Dermis microvascular lymphatic vessel endothelial cell (primary cell): ENCODE measurements at places on chromosomes 12 and 14. TPM values are rescaled to one million over a fixed set of nuclear protein-coding genes. Genes with fewer than 3 reads are reported as not detected.

FZD10 gene
- total RNA-seq: 5.9 and 6.4 TPM in 2 replicates

SIRT4 gene
- 1.5 and 1.8 TPM in 2 replicates for total RNA-seq

GLS2 gene
- 0.13 TPM in 2 replicates for total RNA-seq

SLC38A4 gene
- total RNA-seq: 2.3 and 3.2 TPM in 2 replicates

RNASE1 gene
- 7.1 and 8.0 TPM in 2 replicates for total RNA-seq

SERPINA5 gene
- 0.26 and 0.38 TPM in 2 replicates for total RNA-seq

SCFD1 gene
- 42.2 TPM in 2 replicates for total RNA-seq

- DNase-seq: peak; percentile 30
These were observed 31.2 kb downstream of the TC2N start for GRCh38 chr14:91835920-91836843.

- no peak for DNase-seq
These were observed 35.1 kb upstream of the RPL10L start for GRCh38 chr14:46686652-46687051.

GRCh38 chr14:104445832-104446381 lies 133.7 kb upstream of the C14orf180 start:
- no peak for DNase-seq

DNA sequence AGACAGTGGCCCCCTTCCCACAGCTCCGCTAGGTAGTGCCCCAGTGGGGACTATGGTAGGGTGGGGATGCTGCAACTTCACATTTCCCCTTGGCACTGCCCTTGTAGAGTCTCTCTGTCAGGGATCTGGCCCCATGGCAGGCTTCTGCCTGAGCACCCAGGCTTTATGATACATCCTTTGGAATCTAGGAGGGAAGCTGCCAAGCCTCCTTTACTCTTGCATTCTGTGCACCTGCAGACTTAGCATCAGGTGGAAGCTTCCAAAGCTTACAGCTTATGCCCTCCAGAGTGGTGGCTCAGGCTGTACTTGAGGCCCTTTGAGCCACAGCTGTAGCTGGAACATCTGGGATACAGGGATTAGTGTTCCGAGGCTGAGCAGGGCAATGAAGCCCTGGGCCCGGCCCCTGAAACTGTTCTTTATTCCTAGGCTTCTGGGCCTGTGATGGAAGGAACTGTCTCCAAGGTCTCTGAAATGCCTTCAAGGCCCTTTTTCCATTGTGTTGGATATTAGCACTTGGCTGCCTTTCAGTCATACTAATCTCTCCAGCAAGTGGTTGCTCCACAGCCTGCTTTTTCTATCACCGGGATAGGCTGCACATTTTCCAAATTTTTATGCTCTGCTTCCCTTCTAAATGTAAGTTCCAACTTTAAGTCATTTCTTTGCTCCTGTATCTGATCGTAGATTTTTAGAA lies 22.2 kb upstream of the OR6J1 start:
- no peak for DNase-seq

DNA sequence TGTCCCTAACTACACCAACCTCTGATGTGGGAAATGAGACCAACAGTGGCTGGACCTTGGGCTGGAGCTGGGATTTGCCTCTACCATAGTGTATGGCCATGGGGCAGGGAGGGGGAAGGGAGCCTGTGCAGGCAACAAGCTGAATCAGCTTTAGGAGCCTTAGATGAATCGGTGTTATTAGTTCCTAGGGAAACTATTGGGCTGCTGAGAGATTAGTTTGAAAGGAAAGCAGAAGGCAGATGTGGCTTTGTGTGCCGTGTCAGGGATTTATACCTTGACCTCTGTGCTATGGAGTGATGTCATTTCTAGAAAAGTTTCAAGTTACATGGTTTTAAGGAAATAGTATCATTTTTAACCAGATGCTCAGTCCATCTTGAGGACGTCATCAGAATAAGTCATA lies 19.5 kb upstream of the GAS2L3 start:
- DNase-seq: peak; percentile 17

DNA sequence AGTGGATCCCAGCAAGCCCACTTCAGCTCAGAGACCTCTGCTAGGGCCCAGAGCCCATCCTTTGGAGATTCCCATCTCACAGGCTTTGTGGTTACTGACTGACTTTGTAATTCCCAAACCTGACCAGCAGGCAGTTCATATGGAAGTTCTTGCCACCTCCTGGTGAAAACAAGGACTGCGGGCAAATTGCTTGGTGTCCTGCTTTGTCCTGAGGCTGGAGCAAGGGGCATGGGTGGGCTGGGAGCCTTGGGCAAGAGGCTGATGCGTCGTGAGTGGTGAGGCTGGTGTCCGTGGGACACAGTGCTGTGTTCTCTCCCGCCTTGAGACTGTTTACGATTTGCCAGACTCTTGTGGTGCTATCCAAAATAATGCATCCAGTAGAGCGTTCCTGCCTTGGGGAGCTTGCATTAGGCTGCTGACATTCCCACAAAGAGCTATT lies 91.0 kb downstream of the LRRC74A start:
- DNase-seq: peak; percentile 69

GRCh38 chr12:39441963-39442830 lies 723 bp downstream of the KIF21A start:
- peak; percentile 30 for DNase-seq

- no peak for DNase-seq
These were observed 19.8 kb downstream of the ACAD10 start for GRCh38 chr12:111705672-111706071.

DNA sequence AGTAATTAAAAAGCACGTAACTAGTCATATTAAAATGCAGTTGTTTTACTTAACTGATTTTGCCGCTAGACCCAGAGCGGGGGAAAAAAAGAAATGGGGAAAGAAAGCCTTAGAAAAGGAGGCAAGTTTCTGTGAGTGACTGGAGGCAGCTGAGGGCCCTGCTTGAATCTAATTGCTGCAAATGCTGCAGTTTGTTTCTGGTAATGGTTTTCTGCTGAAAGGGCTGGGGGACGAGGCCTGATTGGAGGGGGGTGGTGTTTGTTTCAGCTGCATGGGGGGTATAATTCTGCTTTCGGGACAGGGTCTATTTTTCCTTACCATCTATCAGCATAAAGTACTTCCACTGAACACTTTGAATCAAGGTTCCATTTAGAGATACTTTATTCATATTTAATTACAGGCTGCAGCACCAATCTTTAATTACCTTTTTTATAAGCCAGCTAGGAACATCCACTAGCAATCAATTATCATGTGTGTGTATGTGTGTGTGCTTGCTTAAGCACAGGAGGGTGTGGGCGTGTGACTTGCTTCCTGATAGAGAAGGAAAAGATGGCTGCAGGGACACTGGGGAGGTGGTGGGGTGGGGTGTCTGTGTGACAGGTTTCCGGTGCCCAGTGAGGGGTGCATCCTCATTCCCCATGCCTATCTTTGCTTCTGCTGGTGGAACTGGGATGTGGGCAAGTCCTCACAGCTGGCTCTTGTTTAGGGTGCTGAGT lies 83.4 kb downstream of the ADCK1 start:
- DNase-seq: no peak

DNA sequence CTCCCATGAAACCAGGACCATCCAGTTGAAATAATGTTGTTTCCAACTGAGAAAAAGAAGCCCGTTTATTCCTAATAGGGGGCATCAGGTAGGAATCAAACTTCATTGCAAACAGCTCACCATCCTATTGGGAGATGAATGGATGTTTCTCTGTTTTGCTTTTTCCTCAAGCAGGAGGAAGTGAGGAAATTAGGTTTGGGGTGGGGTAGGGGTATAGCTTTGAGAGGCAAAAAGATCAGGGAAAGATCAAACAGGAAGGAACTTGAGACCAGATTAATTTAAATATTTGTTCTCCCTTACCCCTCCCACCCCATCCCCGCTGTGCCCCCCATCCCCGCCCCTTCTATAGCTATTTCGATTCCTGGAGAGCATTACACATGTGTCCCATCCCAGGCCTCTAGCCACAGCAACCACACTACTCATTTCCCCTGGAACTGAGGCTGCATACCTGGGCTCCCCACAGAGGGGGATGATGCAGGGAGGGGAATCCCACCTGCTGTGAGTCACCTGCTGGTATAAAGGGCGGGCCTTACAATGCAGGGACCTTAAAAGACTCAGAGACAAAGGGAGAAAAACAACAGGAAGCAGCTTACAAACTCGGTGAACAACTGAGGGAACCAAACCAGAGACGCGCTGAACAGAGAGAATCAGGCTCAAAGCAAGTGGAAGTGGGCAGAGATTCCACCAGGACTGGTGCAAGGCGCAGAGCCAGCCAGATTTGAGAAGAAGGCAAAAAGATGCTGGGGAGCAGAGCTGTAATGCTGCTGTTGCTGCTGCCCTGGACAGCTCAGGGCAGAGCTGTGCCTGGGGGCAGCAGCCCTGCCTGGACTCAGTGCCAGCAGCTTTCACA lies at the start of gene IL23A:
IL23A (plus strand) TSS at position 577 of the 850 bp plus-strand sequence; CDS start at position 738, 161 bp downstream.
- peak; percentile 69 for DNase-seq

DNA sequence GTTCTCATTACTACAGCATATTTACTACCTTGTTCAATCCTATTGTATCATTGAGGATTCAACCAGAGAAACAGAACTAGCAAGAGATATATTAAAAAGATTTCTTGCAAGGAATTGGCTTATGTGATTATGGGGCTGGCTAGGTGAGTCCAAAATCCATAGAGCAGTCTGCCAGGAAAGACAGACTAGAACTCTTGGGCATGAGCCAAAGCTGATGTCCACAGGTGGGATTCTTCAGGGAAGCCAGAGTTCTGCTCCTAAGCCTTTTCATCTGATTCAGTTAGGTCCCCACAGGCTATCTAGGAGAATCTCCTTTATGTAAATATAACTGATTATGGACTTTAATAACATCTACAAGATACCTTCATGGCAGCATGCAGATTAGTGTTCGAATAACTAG lies 26.0 kb downstream of the PELI2 start:
- DNase-seq: no peak

DNA sequence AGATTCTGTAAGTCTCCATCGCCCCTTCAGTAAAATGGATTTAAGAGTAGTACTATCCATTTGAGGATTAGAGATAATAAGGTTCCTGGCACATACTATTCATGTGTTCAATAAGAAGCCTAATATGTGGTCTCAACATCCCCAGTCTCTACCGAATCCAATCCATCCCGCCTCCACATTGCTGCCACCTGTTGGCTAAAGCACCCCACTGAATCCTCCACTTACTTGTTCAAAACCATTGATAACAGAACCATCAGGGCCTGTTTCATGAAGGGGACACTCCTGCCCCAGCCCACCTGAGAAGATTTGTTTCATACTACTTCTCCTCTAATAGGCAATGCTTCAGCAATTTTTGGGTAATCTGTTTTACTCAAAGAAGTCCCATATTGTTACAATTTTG lies 147.5 kb downstream of the SLC2A13 start:
- DNase-seq: no peak

DNA sequence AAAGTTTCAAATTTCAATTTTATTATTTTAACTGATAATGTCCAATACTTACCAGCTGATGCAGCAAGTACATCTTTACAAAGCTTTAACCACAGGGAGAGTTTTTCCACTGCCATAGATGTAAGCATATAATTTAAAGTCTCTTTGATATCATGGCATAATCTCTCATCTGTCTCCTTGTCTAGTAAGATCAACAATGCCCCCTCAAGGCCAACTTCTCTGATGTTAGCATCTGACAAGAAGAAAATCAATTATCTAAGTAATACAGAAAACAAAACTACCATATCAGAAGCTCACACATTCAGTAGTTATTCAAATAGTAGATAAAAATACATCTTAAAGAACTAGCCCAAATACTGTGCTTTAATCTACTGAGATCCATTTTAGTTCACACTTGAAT lies 94.2 kb downstream of the HEATR5A start:
- peak; percentile 60 for DNase-seq

DNA sequence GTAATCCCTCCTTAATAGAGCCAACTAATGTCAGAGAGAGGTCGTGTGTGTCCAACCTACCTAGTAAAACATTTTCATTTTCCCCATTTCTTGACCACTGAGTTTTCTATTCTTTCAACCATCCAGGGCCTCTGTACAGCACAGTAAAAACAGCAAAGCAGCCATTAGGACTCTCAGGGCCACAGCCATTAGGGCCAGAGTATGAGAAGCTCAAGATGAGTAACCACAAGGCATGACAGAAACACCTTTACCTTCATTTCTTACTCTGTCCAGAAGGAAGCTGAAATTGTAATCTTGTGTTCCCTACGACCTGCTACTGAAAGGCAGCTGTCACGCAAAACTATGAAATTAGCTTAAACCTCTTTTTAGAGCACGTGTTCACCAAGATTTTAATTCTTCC lies 2.3 kb downstream of the SPPL3 start:
- no peak for DNase-seq

DNA sequence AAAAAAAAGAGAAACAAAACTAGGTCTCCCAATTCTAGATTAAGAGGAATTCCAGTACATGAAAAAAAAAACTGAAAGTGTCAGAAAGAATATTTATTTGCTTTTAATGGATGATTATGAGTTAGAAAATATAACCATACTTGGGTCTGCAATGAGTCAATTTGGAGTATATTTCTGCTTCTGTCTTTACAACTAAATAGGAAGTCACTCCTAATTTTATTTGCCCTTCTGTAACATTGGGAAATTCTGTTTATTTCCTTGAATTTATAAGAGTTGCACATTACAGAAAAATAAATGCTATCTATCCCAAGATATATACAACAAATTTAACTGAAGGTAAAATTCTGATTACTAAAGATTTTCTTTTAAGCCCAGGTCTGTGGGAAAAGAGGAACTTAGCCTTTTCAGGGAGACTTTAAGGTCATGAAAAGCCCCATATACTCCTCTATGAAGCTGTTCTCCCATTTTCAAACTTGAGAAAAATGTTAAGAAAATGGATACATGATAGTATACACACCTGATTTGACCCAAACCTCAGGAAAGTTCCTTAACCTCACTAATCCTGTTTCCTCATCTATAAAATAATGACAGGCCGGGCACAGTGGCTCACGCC lies 7.2 kb downstream of the SINHCAF start:
- no peak for DNase-seq

GRCh38 chr12:28079539-28079938 lies 107.0 kb upstream of the PTHLH start:
- no peak for DNase-seq

GRCh38 chr14:27223906-27224305 lies 626.1 kb upstream of the NOVA1 start:
- DNase-seq: no peak

GRCh38 chr14:55152052-55152753 lies 23.2 kb downstream of the LGALS3 start:
- DNase-seq: no peak

DNA sequence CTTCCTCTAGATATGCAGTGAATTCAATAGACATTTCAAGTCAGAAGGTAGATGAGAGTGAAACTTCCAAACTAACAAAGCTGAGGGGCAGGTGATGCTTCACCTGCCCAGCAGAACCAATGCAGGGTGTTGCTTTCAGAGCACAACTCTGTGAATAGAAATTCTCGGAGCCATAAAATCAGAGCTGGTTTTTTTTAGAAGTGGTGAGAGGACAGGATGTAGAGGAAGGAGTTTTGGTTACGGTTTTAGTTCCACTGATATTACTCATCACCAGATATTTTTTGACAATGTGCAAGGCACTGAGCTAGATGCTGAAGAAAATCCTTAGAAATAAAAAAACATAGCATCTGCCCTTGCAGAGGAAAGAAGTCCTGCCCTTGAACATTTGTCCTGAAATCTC lies 62.2 kb downstream of the BMP4 start:
- no peak for DNase-seq

DNA sequence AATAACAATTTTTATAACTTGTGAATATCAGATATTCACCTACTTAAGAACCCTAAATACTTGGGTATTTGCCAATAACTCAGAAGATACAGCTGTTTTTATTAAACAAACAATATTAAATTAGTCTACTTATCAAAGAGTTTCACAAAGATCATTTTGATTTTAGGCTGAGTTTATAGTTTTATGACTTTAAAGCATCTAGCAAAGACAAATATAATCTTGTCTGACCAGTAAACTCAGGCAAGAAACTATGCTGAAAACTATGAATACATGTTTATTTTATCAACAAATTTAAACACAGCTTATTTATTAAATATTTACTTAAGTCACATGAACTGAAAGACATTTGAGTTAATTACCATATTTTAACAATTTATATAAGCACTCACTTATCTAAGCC lies 18.5 kb upstream of the SERPINA1 start:
- DNase-seq: no peak
